ENCODE measurements at places on chromosomes 6 and 20.

GRCh38 chr6:140597181-140597580, 1222.7 kb upstream of the CITED2 start:
- no peak for DNase-seq

- no peak for DNase-seq
Observed at GRCh38 chr6:168964138-168964835, 289.4 kb downstream of the THBS2 start.

- DNase-seq, result no peak
Observed at GRCh38 chr6:111715321-111715720, 109.6 kb upstream of the TRAF3IP2 start.

GRCh38 chr20:24891546-24892393, 57.3 kb upstream of the CST7 start:
- no peak for DNase-seq

- no peak for DNase-seq
Observed at GRCh38 chr6:22536122-22536521, 33.2 kb upstream of the HDGFL1 start.

DNA sequence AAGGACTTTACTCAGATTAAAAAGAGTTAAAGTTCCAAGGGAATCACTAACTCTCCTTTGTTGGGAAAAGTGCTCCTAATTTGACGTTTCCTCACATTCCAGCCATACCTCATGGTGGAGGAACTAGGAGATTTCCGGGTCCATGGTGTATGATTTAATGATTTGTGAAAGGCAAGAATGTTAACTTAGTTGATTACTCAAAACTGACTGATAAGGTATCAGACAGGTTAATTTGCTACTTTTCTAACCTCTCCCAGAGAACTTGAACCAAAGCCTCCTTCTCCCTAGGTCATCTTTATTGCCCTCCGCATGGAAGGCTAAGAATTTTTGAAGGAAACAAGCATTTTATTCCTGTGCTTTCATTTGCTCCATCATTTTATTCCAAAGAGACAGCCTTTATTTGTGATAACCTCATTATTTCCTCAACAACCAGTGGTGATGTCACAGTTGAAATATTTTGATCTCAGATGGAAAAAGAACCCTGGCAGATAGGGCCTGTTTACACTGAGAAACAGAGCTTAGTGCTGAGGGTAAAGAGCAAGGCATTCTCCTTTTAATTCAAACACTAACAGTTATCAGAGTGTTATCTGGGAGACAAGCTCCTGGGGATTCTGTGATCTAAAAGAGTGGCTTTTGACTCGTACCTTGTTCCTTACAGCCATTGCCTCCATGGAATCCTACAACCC, 57.4 kb upstream of the BMP2 start:
- no peak for DNase-seq

- no peak for DNase-seq
Observed at GRCh38 chr6:15355683-15356099, 109.8 kb downstream of the JARID2 start.

DNA sequence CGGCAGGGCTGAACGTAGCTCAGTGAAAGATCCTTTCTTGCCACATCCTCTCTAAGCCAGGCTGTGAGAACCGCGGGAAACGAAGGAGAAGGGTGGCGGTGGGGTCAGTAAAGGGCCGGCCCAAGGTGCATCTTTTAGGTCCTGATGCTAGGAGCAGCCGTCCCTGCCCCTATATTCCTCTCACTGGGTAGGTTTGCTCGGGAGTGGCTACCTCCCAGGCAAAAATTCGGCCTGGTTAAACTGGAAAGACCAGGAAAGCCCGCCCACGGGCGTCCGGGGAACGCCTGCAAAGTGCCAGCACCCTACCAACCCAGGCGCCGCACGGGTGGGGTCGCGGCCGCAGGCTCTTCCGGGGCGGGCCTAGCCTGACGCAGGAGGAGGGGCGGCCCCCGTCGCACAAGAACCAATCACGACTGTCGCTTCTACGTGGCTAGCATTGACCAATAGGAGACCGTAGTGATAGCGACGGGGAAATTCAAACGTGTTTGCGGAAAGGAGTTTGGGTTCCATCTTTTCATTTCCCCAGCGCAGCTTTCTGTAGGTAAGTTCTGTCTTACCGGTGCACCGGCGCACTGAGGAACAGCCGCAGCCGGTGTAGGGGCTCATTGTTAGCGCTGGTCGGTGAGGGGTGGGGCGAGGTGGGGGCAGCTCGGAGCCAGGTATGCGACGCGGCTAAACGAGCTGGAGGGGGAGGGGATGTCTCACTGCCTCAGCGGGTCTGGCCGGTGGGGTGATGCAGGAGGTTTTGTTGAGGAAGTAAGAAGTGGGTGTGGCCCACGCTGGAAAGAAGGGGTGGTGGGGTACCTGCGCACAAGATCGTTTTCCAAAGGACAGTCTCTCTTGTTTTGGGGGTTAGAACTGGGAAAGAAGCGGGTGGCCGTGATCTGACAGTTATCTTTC, at the start of gene TTK:
Gene TTK (plus strand): TSS at position 477 of the 900 bp plus-strand sequence. CDS start 1,195 bp downstream, outside the sequence.
- peak; percentile 75 for DNase-seq
